ENCODE measurements at places on chromosomes 4 and X.

DNA sequence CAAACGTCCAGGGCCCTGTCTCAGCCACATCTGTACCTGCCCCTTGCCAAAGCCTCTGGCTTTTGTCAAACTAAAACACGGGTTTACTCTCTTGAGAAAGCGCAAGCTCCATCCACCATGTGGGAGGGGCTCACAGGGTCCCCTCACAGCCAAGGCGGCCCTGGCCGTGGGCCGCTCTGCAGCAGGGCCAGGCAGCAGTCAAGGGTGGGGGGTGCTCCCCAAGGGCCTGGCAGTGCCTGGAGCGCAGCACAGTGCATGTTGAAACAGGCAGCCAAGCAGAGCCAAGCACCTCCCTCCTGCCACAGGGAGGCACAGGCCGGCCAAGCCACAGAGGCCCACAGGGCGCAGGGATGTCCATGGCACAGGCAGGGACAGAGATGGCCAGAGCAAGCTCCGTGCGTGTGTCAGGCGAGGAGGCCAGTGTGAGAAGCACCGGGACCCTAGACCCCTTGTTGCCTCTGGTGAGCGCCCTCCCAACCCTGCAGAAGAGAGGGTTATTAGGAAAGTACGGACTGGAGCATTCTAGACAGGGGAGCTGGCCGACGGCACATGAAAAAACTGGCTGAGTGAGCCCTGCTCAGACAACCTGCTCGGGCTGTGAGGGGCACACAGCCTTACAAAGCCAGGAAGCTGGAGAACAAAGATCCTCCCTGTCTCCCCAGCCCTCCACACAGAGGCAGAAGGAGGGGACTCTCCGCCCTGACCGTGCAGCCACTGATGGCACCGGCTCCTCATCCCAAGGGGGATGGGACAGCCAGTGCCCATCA is 39.0 kb downstream of the FAM53A start:
- no peak for DNase-seq

GRCh38 chr4:107896158-107896645 is 35.1 kb upstream of the CYP2U1 start:
- DNase-seq = no peak

DNA sequence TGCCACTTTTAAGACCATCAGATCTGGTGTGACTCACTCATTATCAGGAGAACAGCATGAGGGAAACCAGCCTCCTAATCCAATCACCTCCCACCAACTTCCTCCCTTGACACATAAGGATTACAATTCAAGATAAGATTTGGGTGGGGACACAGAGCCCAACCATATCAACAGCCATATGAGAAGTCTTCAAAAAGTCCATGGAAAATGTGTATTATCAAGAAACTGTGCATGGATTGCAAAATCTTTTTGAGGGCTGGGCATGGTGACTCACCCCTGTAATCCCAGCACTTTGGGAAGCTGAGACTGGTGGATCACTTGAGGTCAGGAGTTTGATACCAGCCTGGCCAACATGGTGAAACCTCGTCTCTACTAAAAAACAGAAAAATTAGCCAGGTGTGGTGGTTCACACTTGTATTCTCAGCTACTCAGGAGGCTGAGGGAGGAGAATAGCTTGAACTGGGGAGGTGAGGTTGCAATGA is 17.8 kb upstream of the RPL39 start:
- DNase-seq = no peak

DNA sequence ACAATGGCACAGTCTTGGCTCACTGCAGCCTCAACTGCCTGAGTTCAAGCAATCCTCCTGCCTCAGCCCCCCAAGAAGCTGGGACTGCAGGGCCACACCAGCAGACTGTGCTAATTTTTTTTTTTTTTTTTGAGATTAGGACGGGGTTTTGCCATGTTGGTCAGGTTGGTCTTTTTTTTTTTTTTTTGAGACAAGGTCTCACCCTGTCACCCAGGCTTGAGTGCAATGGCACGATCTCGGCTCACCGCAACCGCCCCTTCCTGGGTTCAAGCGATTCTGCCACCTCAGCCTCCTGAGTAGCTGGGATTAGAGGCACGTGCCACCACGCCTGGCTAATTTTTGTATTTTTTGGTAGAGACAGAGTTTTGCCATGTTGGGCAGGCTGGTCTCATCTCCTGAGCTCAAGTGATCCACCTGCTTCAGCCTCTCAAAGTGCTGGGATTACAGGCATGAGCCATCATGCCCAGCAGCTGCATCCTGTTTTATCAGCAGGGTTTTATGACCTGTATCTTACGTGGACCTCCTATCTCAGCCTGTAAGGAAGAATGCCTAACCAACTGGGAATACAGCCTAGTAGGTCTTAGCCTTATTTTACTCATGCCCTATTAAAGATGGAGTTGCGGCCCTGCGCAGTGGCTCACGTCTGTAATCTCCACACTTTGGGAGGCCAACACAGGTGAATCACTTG is 13.2 kb upstream of the MRPL1 start:
- DNase-seq = no peak

GRCh38 chr4:20015636-20016224 is 236.0 kb upstream of the SLIT2 start:
- no peak for DNase-seq

GRCh38 chrX:130704053-130705038 is 198.7 kb downstream of the ENOX2 start:
- DNase-seq = no peak

DNA sequence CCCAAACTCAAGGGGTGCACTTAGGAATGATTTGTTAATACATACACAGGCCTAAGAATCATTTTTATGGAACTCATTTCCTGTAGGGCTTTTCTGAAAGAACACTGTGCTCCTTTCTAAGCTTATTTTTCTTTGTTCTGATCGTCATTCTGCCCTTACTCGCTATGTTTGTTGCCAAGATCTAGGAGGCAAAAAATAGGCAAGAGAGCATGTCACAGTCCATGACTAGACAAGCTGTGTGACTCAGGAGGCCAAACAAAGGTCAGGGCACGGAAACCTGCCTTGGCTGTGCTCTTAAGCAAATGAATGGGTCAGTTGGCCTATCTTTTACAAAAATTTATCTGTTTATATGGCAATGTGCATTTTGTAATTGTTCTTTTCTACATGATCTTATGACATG is 42.5 kb upstream of the C1GALT1C1 start:
- DNase-seq = no peak

GRCh38 chr4:39484582-39485272 is 25.9 kb downstream of the LIAS start:
- DNase-seq = no peak

GRCh38 chr4:147651563-147651962 is 32.4 kb downstream of the PRMT9 start:
- DNase-seq = no peak

DNA sequence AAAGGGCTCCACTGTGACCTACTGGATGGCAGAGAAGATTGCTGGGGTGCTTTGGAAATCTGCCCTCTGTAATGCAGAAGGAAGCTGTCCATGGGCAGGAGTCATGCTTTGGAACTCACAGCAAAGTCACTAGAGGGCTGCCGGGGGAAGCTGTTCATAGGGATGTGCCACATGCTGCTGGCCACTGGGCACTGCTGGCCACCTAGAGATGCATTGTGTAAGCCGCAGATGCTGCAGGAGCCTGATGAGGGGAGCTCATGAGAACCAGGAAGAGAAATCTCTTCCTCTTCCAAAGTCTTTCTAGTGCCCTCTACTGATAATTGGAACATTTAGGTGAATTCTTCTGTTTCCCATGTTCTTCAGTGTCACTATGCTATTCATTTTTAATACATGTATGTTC is 31.2 kb upstream of the UXT start:
- DNase-seq = no peak

DNA sequence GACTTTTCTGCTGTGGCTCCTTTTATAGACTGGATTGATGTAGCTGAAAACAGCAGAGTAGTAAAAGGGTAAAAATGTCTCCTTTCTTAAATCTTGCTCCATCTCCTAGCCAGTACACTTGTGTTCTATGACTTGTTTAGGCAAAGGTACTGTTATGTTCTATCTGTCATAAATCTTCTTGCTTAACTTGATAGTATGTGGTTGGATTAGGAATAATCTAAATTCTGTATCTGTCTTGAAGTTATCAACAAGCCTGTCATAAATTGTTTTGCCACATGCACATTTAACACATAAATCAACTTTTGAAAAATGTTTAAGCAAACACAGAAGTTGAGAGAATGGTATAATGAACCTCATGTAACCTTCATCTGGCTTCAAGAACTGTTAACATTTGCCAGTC is 157.0 kb downstream of the FRAS1 start:
- DNase-seq = no peak

GRCh38 chr4:32569861-32570260 is 1849.7 kb downstream of the PCDH7 start:
- DNase-seq = no peak

Data from stimulated activated naive CD4-positive, alpha-beta T cell treated with Interleukin-2 at 50 U/mL for 16 hours (primary cell).